ENCODE measurements at places on chromosomes 5 and 9. TPM values are rescaled to one million over a fixed set of nuclear protein-coding genes. Genes with fewer than 3 reads are reported as not detected.

DNA sequence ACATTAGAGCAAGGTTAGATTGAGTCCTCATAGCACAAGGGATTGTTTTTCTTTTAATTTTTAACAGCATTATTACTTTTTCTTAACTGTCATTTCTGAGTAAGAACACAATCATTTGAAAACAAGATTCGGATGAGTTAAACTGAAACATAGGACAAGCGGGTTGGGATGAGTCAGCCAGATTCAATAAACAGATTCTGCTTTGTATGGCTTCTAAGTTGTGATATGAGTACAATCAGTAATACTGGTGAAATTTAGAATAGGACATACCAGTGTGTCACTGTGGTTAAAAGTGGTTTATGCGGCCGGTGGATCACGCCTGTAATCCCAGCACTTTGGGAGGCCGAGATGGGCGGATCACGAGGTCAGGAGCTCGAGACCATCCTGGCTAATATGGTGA is 364.3 kb upstream of the CDH10 start:
- no peak for DNase-seq
- H3K27me3 ChIP-seq, result no peaks in the 10 kb centered on the region
- H3K4me3 ChIP-seq, result no peak overlapping the region
- no peak overlapping the region for H3K27ac ChIP-seq
- H3K36me3 ChIP-seq, result no peaks in the 10 kb centered on the region
- no peaks in the 10 kb centered on the region for H3K4me1 ChIP-seq

SH3TC2 gene
- total RNA-seq, result 0.49 TPM

GRCh38 chr5:176541338-176542134 is 4.3 kb upstream of the RNF44 start:
- DNase-seq, result peak; percentile 79
- no peaks in the 10 kb centered on the region for H3K27me3 ChIP-seq
- no peaks in the 10 kb centered on the region for H3K36me3 ChIP-seq
- no peak overlapping the region for H3K4me3 ChIP-seq
- no peaks in the 10 kb centered on the region for H3K4me1 ChIP-seq
- peak overlapping the region; percentile 33 for H3K27ac ChIP-seq

DNA sequence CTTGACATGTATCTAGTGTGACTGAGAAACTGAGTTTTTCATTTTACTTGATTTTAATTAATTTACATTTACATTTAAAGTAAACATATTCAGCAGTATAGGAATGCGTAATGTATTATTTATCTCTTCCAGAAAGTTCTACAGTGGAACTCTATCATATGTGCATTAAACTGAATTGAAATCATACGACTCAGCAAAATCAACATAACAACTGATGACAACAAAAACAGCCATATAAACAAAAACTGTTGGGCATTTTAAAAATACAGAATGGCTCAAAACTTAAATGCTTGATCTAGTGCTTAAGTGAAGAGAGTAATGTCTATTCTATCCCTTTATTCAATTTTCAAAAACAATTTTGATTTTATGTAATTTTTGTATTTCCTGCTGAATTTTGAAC is 134.4 kb downstream of the TRPM3 start:
- no peak overlapping the region for H3K4me3 ChIP-seq
- DNase-seq, result no peak
- no peaks in the 10 kb centered on the region for H3K4me1 ChIP-seq
- no peaks in the 10 kb centered on the region for H3K27me3 ChIP-seq
- H3K27ac ChIP-seq, result no peak overlapping the region

LYSMD3 gene
- 16.6 TPM for total RNA-seq

DNA sequence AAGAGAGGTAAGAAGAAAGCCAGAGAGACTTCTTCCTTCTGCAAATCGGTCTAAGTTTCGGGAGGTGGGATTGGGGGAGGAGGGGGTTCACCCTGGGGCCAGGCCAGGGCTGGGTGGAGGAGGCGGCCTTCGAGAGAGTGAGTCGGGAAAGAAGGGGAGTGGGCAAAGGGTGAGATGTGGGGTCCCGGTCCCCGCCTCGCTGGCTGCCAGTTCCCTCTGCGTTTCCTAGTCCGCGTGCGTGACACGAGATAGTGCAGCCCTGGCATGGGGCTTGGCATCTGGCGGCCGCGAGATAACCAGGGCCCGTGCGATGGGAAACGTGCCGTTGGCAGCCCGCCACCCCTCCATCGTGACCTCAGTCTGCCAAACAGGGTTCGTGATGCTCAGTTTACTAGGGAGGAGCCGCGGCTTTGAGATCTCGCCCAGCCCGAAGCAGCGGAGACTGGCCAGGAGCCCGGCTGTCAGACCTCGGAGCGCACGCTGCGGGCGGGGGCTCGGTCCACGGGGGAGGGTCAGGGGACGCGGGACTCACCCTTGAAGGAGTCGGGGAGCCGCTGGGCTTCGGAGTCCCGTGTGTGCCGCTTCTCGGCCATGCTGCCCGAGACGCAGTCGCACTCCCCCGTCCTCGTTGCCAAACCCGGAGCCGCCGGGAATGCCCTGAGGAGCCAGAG is at the start of gene STOM:
Gene STOM (minus strand): TSS at position 656 of the 671 bp plus-strand sequence. CDS start 63 bp downstream, at position 593.
- peak within 1 kb of the TSS; percentile 88 for H3K4me3 ChIP-seq
- H3K27me3 ChIP-seq, result no peaks in the 10 kb centered on the region
- peak; percentile 96 for DNase-seq
- peaks cover 53% of the 10 kb centered on the region for H3K4me1 ChIP-seq
- H3K36me3 ChIP-seq, result no peaks in the 10 kb centered on the region

- no peaks in the 10 kb centered on the region for H3K4me1 ChIP-seq
- no peaks in the 10 kb centered on the region for H3K27me3 ChIP-seq
- no peak overlapping the region for H3K27ac ChIP-seq
- H3K36me3 ChIP-seq, result no peaks in the 10 kb centered on the region
- DNase-seq, result no peak
These were observed 55.1 kb downstream of the TLE1 start for GRCh38 chr9:81633952-81634854.

DNA sequence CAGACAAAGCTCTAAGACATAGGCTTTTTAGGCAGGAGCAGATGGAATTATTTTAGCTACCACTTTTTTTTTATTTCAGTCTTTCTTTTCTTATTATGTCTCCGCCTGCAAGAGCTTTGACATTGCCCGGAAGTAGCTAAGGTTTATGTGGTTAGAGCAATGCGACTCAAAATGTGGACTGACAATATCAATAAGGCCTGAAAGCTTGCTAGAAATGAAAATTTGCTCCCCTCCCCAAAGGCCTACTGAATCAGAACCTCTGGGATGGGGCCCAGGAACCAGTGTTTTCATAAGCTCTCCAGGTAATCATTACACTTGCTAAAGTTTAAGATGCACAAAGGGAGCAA is 81.3 kb downstream of the SUSD1 start:
- H3K4me1 ChIP-seq, result no peaks in the 10 kb centered on the region
- H3K4me3 ChIP-seq, result no peak overlapping the region
- no peaks in the 10 kb centered on the region for H3K27me3 ChIP-seq
- no peaks in the 10 kb centered on the region for H3K36me3 ChIP-seq
- no peak overlapping the region for H3K27ac ChIP-seq
- no peak for DNase-seq

GRCh38 chr9:136694163-136694871 is 7.1 kb upstream of the AGPAT2 start:
- H3K4me3 ChIP-seq, result no peak overlapping the region
- peak overlapping the region; percentile 71 for H3K27ac ChIP-seq
- no peaks in the 10 kb centered on the region for H3K36me3 ChIP-seq
- H3K4me1 ChIP-seq, result peaks cover 82% of the 10 kb centered on the region
- H3K27me3 ChIP-seq, result no peaks in the 10 kb centered on the region

DNA sequence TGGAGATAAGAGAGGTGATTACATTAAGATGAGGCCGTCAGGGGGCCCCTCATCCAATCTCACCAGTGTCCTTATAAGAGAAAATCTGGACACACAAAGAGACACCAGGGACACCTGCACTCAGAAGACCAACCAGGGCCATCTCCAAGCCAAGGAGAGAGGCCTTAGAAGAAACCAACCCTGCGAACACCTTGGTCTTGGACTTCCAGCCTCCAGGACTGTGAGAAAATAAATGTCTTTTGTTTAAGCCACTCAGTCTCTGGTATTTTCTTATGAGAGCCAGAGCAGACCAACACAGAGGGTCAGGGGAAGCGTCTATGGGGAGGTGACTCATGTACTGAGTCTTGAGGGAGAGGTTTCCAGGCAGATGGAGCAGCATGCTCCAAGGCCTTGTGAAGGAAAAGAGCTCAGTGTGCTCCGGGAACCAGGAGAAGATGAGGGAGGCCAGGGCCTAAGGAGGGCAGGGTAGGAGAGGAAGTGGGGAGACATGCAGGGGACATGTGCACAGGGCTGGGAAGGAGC is 5.4 kb downstream of the PHYKPL start:
- no peak for DNase-seq
- no peak overlapping the region for H3K27ac ChIP-seq
- peaks cover 54% of the 10 kb centered on the region for H3K4me1 ChIP-seq

- H3K27ac ChIP-seq, result peak overlapping the region; percentile 44
- no peak for DNase-seq
- H3K36me3 ChIP-seq, result no peaks in the 10 kb centered on the region
- H3K4me1 ChIP-seq, result peaks cover 63% of the 10 kb centered on the region
These were observed 31.1 kb downstream of the ATP6V0E1 start for GRCh38 chr5:173014671-173015070.

- DNase-seq, result no peak
- no peaks in the 10 kb centered on the region for H3K4me1 ChIP-seq
- H3K36me3 ChIP-seq, result no peaks in the 10 kb centered on the region
These were observed 13.6 kb upstream of the ADAMTS12 start for GRCh38 chr5:33905381-33905780.

GRCh38 chr5:174410716-174411478 is 313.5 kb upstream of the MSX2 start:
- no peak overlapping the region for H3K27ac ChIP-seq
- H3K27me3 ChIP-seq, result no peaks in the 10 kb centered on the region
- DNase-seq, result no peak
- no peak overlapping the region for H3K4me3 ChIP-seq

- peak; percentile 62 for DNase-seq
- H3K27me3 ChIP-seq, result no peaks in the 10 kb centered on the region
These were observed 41.9 kb downstream of the CD180 start for GRCh38 chr5:67154556-67155206.

DNA sequence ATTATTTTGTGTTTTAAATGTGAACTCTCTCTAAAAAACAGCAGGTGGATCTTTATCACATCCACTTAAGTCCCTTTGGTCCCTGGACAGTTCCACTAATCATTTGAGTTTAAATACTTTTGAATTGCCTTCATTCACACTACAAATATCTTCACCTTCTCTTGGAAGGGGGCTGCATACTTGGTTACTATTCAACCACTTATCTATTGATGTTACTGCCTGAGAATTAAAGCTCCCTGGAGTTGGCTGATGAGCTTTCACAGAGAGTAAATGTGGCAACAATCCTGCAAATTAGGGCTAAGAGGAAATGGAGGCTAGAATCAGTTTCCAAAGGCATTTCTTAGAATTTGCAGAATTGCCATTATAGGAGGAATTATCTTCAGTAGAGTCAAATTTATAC is 180.4 kb downstream of the ST8SIA4 start:
- no peak for DNase-seq
- no peaks in the 10 kb centered on the region for H3K36me3 ChIP-seq
- H3K4me1 ChIP-seq, result no peaks in the 10 kb centered on the region
- H3K4me3 ChIP-seq, result no peak overlapping the region
- no peaks in the 10 kb centered on the region for H3K27me3 ChIP-seq
- no peak overlapping the region for H3K27ac ChIP-seq

- no peaks in the 10 kb centered on the region for H3K36me3 ChIP-seq
- DNase-seq, result no peak
- H3K27ac ChIP-seq, result no peak overlapping the region
- H3K27me3 ChIP-seq, result no peaks in the 10 kb centered on the region
- H3K4me1 ChIP-seq, result no peaks in the 10 kb centered on the region
- H3K4me3 ChIP-seq, result no peak overlapping the region
These were observed 270.2 kb upstream of the IRX1 start for GRCh38 chr5:3325201-3325971.

PIK3R1 gene
- 124 TPM for total RNA-seq

DNA sequence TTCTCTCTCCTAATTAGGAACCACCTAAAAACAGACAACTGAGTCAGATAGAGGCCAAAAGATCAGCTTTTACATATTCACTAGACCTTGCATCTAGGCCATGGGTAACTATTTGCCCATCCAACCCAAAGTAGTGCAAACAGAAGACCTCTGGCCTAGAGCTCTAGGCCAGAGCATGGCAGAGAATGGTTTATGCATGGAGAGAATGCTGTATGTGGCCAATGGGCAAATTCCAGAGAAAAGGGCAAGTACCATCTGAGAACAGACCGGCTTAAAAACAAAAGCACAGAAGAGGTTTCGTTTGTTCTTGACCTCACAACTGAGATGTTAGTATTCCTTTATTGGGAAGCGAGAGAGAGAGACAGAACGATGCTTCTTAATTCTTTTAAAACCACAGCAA is 151.7 kb upstream of the RFX3 start:
- DNase-seq, result no peak
- no peak overlapping the region for H3K4me3 ChIP-seq
- H3K4me1 ChIP-seq, result no peaks in the 10 kb centered on the region
- H3K27me3 ChIP-seq, result no peaks in the 10 kb centered on the region

DNA sequence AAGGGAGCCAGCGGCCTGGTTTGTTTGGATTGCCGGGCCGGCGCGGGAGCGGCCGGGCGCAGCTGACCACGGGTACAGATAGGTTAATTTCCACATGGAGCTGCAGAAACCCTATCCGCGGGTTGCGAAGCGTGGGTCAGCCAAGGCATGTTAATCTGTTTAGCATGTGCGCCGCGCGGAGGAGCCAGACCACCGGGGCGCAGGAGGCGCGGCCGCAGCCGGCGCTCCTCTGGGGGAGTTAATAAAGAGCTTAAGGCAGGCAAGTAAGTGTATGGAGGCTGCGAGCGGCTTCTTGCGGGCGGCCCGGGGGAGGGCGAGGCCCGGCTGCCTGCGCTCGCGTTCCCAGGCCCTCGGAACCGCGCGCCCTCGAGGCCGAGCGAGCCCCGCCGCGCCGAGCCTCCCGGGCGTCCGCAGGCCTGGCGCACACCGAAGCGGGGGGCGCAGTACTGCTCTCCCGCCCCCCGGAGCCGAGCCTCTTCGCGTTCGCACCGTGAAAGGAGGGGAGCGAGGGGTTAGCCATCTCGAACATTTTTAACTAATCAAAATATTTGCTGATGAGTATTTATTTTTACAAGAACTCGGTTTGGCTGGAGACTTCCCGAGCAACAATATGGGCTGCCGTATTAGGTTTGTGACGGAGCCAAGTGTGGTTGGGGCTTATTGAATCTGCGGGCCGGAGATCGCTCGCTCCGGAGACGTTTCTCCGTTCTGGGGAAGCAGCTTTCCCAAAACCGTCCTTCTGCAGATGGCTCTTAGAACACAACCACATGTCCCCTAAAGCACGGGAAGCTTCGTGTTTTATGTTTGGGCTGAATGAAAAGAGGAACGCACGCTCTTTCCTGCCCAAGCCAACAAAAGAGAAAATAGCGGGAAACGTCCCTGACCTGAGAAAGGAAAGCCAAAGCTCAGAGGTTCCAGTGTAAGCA is 28.8 kb downstream of the FOXD1 start:
- peaks cover 36% of the 10 kb centered on the region for H3K27me3 ChIP-seq
- H3K36me3 ChIP-seq, result no peaks in the 10 kb centered on the region
- no peak for DNase-seq
- H3K4me1 ChIP-seq, result no peaks in the 10 kb centered on the region
- H3K27ac ChIP-seq, result no peak overlapping the region

DNA sequence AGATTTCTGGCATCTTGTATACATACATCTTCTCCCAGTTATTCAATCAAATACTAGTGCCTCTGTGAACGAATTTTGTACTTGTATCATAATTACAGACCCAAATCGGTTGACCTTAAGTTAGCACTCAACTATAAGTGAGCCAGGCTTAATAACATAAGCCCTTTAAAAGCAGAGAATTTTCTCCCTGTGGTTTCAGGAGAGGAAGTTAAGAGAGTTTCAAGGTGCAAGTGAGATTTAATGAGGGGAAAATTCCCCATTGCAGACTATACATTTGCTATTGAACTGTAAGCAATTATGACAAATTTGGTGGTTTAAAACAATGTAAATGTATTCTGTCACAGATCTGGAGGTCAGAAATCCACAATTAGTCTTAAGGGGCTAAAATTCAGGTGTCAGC is 261.9 kb upstream of the NREP start:
- DNase-seq, result no peak
- no peak overlapping the region for H3K4me3 ChIP-seq
- no peaks in the 10 kb centered on the region for H3K27me3 ChIP-seq
- no peaks in the 10 kb centered on the region for H3K36me3 ChIP-seq
